ENCODE measurements at places on chromosomes 1 and 21.

GRCh38 chr1:75612976-75613375 is 2.1 kb upstream of the SLC44A5 start:
- DNase-seq = no peak

DNA sequence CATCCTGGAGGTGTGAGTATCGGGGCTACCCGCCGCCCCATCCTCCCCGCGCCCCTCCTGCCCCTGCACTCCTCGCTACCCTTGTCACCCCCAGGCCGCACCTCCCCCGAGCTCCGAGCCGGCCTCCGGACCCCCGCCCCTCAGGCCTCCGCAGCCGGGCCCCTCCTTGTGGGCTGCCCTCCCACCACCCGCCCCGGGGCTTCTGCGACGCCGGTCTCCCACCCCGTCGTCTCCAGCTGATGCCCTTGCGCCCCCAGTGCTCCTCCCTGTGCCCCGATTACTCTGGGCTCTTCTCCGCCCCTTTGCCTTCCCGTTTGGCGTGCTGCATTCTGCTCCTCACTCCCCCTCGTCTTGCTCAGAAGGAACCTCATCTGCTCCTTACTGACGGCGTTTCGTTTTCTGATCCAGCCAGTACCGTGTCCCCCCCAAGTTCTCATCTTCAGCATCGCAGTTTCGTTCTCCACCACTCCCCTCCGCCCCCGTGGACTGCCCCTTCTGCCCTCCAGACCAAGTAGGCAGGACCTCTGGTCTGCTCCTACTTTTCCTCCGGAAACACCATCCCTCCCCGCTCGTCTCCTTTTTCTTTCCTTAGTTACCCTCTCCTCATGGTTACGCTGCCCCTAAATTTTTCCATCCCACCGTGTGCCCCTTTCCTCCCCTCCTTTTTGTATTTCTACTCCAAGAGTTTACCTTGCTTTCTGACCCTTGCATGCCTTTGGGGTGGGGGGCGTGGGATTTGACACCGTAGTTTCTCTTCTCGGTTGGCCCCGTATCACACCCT is 841 bp downstream of the SNX27 start:
- peak; percentile 19 for DNase-seq

GRCh38 chr21:41681348-41681801 is 85.5 kb downstream of the RIPK4 start:
- no peak for DNase-seq

DNA sequence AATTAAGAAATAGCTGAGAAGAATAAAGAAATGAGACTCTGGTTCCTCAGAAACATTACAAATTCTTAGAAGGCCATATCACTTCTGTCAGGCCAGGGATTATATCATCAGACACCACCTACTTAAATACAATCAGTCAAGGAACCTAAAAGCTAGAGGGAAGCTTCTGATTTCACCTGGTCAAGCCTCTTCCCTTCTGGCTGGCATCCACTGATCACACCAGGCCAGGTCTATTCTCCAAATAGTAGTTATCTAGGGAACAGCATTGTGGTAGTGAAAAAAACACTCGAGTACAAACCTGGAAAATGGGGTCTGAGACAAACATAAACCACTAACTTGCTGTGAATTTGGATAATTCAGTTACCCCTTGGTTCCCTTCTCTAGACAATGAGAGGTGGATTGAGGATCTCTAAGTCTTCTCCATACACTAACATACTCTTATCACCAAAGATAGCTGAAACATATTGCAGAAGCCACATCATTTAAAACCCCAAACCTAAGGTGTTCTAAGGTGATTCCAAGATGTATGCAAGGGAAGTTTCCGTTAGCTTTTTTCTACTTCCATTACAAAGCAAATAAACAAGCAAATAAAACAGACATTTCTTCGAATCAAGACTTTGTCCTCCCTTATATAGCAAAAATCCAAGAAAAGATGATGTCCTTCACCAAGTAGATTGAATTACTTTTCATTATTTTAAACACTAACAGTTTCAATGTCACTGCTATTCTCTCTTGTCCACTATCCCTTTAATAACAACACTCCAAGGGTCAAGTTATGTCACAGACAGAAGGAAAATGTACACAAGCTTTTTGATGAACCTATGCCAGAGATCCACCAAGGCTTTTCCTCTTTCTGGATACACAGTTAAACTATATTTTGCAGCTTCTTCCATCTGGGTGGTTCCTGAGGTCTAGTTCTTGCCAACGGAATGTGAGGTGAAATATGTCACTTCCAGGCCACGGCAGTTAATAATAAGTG is 212.9 kb downstream of the KCNH1 start:
- DNase-seq = no peak

DNA sequence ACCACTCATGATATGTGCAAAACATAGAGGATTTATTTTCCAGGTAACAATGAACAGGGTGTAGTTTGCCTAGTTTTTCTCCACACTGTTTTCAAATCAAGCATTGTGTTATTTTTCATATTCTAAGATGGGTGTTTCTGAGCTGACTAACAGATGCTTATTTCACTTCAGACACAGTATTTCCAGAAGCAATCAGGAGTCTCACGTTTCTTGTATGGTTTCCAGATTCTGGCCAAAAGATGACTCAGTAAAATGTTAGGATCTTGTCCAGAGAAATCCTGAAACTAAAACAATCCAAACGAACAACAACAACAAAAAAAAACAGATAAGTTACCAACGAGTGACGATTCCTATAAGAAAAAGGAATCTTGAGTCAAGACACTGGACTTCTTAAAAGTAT is 5.3 kb downstream of the UTS2 start:
- peak; percentile 46 for DNase-seq

DNA sequence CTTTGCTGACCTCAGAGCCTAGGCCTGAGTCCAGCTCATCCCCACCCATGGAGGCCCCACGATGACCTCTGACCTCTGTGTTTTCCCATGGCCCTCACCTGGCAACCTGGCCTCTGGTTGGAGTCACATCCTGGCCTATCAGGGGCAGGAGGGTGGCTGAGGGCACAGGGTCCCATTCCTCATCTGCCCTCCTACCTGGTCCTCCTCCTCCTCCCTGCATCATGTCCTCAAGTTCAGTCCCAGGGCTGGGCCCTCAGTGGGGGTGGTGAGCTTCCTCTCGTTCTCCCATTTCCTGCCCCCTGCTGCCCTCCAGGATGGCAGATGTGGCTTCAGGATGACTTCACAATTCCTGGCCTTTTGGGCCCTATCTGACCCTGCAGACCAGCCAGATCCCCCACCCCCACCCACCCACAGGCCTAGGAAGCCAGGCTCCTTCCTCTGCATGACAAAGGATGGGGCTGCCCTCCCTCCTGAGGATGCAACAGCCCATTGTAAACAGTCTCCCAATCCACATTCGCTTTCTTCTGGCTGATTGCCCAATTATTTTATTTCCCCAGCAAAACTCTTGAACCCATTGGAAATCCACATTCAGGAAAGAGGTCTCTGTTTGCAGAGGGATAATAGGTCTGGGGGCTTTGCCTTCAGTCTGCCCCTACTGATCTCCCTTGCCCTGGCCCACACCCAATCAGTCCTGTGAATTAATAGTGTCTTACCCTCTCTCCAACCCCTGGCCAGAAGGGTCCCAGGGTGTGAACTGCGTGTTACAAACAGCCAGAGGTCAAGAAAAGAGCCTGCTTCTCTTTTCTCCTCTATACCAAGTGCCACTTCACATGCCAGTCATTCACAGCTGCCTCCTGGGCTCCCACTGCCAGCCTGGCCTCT is 10.3 kb upstream of the LEFTY1 start:
- DNase-seq = no peak

DNA sequence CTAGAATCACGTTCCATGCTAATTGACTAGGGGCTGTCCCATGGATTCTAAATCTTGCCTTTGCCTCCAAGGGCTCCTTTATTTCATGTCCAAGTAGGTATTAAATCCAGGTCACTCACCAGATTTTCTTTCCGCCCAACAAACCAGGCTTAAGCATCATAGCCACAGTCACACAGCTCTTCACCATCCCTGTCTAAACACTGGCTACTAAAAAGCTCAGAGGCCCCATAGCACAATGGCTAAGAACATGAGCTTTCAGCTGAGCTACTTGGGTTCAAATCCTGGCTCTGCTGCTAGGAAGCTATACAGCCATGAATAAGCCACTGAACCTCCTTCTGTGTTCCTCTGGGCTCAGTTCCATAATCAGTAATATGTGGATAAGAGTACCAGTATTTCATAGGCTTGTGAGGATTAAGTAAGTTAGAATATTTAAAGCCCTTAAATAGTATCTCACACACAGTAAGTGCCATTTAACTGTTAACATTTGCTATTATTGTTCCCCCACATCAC is 277.2 kb upstream of the GJB5 start:
- no peak for DNase-seq

DNA sequence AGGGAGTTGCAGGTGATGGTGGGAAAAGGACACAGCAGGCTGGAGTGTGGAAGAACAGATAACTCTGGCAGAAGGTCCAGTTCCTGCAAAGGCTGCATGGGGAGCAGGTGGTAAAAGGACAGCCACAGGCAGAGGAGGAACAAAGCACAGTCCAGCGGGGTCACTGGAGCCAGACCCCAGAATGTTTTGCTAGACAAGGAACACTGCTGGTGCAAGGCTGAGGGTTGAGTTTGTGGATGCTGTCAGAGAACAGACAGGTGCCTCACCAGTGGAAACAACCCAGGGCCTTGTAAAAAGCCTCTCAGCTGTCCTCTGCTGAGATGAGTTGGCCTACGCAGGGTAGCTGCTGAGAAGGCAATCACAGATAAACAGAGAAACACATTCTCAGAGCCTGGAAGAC is 101.7 kb downstream of the SSBP3 start:
- no peak for DNase-seq

- DNase-seq = no peak
Observed at GRCh38 chr1:48692235-48692634, 84.5 kb downstream of the BEND5 start.

All from fibroblast of skin of scalp (primary cell).